Activated CD4-positive, alpha-beta T cell treated with anti-CD3 and anti-CD28 coated beads, Interleukin-2, amount 10 ng/mL, durations not matched to agents 7 days and 5 days (primary cell): ENCODE measurements at places on chromosomes 4 and X. TPM values are rescaled to one million over a fixed set of nuclear protein-coding genes. Genes with fewer than 3 reads are reported as not detected.

GRCh38 chr4:3494462-3494871 is 31.4 kb downstream of the DOK7 start:
- DNase-seq: no peak

GRCh38 chr4:137998666-137999429 is 243.3 kb downstream of the SLC7A11 start:
- no peak for DNase-seq

DNA sequence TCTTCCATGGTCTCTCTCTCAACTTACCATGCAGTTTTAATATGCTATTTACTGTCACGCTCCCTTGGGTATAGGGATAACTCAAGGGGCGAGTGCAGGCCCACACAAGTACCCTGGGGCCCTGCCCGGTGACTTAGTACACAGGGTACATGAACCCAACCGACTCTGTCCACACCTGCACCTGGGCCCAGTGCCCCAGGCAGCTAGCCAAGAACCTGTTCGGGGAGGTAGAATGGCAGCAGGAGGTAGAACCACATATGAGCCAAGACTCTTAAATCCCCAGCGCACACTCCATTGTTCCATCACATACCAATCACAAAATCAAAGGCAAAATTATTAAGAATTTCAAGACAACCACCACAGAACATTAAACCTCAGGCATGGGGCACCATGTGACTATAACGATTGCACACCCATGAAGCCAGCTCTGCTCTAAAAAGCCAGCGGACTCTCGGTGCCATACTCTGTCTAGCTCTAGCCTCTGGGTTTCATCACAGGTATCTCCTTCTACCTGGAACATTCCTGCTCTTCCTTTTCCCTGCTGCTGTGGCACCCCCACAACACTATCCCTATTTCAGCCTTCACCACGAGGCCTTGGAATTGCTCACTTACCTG is 14.6 kb downstream of the PHF8 start:
- no peak for DNase-seq

- DNase-seq: no peak
Measured at GRCh38 chr4:87601361-87601760, 7.0 kb upstream of the DSPP start.

DNA sequence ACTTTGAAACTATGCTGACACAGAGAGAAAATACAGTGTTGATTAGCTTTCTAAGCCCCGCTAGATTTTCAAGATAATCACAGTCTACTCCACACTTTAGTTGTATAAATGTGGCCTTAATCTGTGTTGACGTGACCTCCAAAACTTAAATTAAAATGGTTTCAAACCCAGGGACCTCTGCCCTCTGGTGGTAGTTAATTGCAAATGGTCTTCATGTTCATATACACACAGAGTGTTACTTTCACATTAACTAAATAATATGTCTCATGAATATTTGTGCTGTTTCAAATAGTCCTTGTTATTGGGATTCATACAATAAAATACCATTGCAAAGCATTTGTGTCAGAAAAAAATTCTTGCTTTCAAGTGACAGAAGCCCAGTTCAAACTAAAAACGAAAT is 64.3 kb downstream of the TASL start:
- no peak for DNase-seq

DNA sequence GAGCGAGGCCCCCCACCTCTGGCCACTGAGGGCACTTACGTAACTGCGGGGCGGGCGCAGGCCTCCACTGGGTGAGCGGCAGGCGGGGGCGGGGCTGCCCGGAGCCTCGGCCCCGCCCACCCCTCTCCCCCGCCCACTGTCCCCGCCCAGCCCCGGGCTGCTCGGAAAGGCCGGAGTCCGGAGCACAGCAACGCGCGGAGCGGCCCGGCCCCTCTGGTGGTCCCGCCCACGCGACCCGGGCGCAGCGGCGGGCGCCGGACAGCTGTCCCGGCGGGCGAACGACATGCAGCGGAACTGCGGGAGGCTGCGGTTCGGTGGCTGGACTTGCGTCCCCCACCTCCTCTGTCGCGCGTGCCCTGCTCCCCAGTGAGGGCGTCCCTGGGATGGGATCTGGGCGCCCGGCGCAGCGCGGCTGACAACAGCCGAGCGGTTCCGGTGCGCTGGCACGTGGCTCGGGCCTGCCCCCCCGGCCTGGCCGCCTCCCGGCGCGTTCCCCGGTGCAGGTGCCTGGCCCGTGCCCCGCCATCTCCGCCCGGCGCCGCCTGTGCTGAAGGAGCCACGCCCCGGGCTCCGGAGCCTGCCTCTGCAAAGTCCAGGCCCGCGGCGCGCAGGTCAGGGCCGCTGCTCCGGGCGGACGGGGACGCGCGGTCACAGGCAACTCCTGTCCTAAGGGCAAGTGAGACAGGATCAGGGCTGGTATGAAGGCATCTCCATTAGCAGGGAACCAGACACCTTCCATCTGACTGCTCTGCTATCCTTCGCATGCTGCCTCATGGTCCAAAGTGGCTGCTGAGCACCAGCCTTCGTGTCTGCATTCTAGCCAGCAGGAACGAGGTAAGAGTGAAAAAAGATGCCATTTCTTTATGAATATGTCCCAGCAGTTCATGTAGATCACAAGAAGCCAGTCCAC is 21.8 kb upstream of the JAKMIP1 start:
- no peak for DNase-seq

CLDN34 gene
- not detected for total RNA-seq

MTNR1A gene
- total RNA-seq: not detected

CA5B gene
- 24.4 TPM for total RNA-seq

CITED1 gene
- total RNA-seq: not detected
